ENCODE measurements at places on chromosomes 11 and 22.

- no peak for DNase-seq
These were observed 21.4 kb downstream of the CREB3L1 start for GRCh38 chr11:46298699-46299433.

GRCh38 chr11:13094930-13095687 is 86.0 kb downstream of the RASSF10 start:
- no peak for DNase-seq

DNA sequence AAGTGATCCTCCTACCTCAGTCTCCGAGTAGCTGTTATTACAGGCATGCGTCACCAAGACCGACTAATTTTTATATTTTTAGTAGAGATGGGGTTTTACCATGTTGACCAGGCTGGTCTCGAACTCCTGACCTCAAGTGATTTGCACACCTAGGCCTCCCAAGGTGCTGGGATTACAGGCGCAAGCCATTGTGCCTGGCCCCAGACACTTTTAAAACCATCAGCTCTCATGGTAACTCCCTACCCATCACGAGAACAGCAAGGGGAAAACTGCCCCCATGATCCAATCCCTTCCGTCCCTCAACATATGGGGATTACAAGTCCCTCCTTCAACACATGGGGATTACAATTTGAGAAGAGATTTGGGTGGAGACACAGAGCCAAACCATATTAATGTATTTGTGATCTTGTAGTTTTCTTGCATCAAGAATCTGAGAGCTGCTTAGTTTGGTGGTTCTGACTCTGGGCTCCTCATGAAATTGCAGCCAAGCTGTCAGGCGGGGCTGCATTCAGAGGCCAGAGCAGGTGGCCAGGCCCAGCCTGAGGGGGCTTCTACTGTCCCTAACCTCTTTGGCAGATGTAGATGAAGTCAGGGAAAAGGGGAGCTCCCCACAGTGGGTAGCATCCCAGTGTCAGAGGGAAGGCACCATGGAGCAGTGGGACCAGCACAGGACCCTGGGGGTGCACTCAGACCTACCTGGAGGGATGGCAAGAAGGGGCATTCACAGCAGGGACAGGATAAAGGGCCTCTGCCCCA is 31.2 kb upstream of the PRAME start:
- no peak for DNase-seq

DNA sequence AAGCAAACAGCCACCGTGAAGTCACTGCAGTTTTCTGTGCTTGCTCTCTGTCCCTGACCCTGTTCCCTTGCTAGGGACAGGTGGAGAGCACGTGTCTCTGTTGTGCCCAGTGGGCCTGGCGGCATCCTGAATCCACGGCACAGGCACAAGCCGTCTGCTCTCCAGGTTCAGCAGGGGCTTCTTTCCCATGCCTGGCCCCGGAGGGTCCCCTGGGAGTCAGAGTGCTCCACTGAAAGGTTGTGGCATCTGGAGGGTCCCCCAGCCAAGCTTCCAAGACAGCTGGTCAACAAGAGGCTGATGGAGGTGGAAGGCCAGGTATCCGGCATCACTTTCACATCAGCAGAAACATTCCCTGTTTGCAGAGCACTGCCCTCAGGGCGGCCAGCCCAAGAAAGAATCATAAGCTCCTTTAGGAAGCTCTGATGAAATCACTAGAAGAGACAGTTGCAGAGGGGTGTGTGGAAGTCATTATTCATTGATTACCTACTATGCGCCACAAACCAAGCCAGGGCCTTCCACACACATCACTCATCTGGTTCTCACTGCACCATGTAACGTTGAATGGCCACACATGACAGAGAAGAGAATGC is 346.4 kb upstream of the B3GAT1 start:
- DNase-seq: no peak

DNA sequence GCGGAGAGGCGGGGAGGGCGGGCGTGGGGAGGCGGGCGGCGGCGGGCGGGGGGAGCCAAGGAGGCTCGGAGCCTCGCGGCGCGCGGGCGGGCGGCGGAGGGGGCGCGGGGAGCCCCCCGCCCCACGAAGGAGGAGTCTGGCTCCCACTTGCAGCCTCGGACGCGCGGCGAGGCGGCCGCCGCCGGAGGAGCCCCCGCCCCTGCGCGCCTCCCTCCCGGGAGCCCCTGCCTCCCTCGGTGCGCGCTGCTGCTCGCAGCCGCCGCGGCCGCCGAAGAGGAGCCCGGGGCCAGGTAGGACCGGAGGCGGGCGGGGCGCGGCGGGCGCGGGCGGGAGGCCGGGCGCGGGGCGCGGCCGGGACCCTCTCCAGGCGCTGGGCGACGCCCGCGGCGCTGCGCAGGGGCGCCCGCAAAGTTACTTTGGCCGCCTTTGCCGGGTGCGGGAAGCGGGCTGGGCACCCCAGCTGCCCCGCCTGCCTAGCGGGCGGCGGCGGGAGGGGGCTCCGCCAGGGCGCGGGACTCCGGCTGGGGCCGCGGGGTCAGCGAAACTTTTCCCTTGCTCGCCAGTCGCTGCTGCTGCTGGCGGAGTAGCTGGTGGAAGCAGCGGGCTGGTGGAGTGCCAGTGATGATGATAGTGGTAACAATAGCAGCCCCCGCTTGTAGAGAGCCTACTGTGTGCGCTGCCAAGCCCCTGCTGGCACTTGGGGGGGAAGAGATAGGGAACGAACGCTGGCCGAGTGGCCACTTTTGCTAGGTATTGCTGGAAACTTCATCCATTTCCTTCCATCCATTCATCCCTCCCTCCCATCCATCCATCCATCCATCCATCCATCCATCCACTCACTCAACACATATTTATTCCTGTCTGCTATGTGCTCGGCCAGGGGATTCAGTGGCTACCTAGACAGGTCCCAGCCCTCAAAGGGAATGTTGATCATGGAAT is at the start of gene MPPED1:
Gene MPPED1, plus strand, starts transcription at position 146 of the 939 bp plus-strand sequence. CDS start 12,972 bp downstream, outside the sequence.
- no peak for DNase-seq
